Peyer's patch (tissue), 4 donors: ENCODE measurements at places on chromosomes 1 and 21. TPM values are rescaled to one million over a fixed set of nuclear protein-coding genes. Genes with fewer than 3 reads are reported as not detected.
A peak's percentile ranks its signal among the peaks of the same experiment; 100 is the strongest.

PTPN7 gene
- 48.7 TPM for total RNA-seq

GRCh38 chr21:34802180-34802899, 133.5 kb downstream of the CLIC6 start:
- no peak for DNase-seq

DNA sequence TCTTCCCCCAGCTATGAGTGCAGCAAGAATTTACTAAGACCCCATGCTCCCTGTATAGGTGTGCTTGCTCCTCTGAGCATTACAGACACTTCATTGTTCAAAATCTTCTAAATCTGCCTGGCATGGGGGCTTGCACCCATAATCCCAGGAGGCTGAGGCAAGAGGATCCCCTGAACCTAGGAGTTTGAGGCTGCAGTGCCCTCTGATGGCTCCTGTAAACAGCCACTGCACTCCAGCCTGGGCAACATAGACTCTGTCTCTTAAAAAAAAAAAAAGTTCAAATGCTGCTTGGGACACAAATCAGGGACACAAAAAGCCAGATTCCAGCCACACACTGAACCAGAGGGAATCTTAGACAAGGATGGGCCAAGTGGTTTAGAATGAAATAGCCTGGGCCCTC, 3.4 kb upstream of the ACOT7 start:
- no peak for DNase-seq

GRCh38 chr1:230130172-230130944, 63.3 kb downstream of the GALNT2 start:
- no peak for DNase-seq

GRCh38 chr1:166947398-166948043, 27.8 kb downstream of the ILDR2 start:
- no peak for DNase-seq

DNA sequence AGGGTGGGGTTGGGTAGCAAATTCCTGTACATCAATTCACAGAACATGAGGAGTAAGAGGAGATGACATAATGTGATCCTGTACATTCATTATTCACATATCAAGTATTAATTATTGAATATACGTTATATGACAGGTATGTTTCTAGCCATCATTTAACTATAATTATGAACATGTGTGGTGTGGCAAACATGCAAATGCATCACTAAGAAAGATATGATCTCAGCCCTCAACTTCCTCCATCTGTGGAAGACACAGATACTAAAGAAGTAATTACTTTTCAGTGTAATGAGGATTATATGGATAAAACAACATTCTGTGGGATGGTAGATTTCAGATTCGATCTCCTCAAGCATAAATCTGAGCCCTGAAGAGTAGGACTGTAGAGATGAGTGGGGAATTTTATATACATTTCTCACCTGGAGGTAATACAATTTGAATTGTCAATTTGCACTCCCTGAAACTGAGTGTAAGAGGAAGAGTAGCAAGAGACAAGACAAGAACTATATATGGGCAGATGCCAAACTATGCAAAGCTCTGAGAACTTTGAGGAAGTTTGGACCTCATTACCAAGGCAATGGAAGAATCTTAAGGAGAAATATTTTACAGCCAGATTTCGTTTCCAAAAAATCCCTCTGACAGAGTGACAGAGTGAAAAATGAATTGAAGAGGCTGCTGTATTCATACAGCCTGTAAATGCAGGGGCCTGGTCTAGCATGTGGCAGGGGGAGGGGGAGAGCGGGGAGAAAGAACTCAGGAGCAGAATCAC, 275.5 kb downstream of the TPR start:
- no peak for DNase-seq

- DNase-seq: no peak
Observed at GRCh38 chr1:207088701-207089626, at the start of gene C4BPB. Gene C4BPB, plus strand, starts transcription at chr1:207088860. Its CDS starts 672 bp downstream, at chr1:207089532.

- peak; percentile 16 for DNase-seq
Observed at GRCh38 chr21:46122237-46122671, 24.3 kb downstream of the COL6A2 start.

- no peak for DNase-seq
Observed at GRCh38 chr1:92087542-92087941, 7.4 kb downstream of the BTBD8 start.

- peak; percentile 94 for DNase-seq
Observed at GRCh38 chr1:1281533-1282321, 1.5 kb downstream of the SCNN1D start.

DNA sequence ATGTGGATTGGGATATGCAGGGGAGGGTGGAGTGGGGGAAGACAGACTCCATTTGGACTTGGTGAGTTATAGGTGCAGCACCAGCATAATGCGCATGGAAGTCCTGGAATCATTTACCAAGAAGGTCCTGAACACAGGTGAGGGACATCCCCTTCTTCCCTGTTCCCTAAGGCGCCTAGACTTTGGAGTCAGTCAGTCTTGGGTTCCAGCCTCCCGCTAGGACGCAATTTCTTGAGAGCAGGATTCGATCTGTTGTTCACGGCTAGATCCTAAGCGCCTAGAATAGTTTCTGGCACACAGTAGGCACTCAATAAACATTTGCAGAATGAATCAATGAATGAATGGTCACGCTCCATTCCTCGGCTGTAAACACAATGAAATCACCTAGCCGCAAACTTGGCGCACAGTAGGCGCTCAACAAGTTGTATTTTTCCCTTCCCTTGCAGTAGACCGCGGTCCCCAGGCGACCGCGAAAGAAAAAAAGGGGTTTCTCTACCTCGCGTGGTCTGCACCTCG, 1.0 kb upstream of the AK4 start:
- no peak for DNase-seq

- no peak for DNase-seq
Observed at GRCh38 chr1:62946511-62946910, 162.6 kb downstream of the ATG4C start.
